SIG-M5 (cell line): ENCODE measurements at places on chromosomes 4 and X.

DNA sequence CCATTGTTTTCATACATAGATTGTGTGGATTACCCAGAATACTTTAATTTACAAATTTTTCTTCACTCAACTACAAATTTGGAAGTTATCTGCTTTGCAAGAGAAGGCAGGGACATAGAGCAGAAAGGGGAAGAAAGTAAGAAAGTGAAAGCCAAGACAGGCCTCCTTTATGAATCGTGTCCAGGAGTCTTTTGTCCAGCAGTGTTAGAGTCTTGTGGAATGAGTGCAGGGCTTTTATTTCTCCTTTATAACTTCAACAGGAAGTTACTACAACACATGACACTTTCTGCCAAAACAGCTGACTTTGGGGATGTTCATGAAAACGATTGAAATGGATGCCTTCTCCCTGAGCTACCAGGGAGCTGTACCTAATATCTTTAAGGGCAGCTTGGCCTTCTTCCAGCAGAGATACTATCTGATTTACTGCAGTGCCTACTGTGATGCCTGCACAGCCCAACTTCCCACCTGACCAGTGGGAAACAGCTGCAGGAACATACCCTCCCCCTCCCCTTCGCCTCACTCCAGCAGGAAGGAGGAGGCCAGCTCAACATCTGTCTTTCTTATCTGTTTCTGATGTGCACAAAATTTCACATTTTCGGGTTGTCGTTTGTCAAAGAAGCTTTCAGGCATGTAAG lies 557.7 kb upstream of the SLIT2 start:
- DNase-seq, result no peak

GRCh38 chr4:74635074-74635473 lies 159.2 kb downstream of the BTC start:
- no peak for DNase-seq

GRCh38 chr4:136183513-136183912 lies 1348.8 kb downstream of the PCDH18 start:
- no peak for DNase-seq

GRCh38 chr4:48746608-48747362 lies 33.3 kb downstream of the FRYL start:
- no peak for DNase-seq

DNA sequence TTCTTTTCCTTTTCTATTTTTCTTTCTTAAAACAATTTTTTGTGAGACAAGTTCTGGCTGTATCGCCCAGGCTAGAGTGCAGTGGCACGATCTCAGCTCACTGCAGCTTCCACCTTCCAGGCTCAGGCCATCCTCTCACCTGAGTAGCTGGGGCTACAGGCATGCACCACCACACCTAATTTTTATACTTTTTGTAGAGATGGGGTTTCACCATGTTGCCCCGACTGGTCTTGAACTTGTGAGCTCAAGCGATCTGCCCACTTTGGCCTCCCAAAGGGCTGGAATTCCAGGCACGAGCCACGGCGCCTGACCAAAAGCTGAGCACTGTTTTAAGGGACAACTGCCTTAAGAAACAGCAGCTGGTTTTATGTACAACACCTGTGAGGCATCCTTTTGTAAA lies 9.3 kb upstream of the NAT8L start:
- DNase-seq, result no peak

- DNase-seq, result no peak
These were observed 118.3 kb downstream of the CORIN start for GRCh38 chr4:47719576-47719975.

- no peak for DNase-seq
These were observed 193.2 kb downstream of the RASL11B start for GRCh38 chr4:53055274-53055673.

- DNase-seq, result no peak
These were observed 41.0 kb upstream of the MAB21L2 start for GRCh38 chr4:150540959-150541360.

GRCh38 chr4:100188829-100189228 lies 1.4 kb downstream of the DDIT4L start:
- no peak for DNase-seq
